ENCODE measurements at places on chromosomes 11 and 22. TPM values are rescaled to one million over a fixed set of nuclear protein-coding genes. Genes with fewer than 3 reads are reported as not detected.

Gene KRTAP5-9
- not detected for total RNA-seq

- no peak for DNase-seq
Measured at GRCh38 chr11:64713016-64713707, 9.8 kb downstream of the NRXN2 start.

GRCh38 chr11:67345920-67346819 lies 7.2 kb downstream of the POLD4 start:
- DNase-seq = peak; percentile 47

GRCh38 chr22:19038728-19039447 lies 83.3 kb downstream of the DGCR2 start:
- DNase-seq = no peak

DNA sequence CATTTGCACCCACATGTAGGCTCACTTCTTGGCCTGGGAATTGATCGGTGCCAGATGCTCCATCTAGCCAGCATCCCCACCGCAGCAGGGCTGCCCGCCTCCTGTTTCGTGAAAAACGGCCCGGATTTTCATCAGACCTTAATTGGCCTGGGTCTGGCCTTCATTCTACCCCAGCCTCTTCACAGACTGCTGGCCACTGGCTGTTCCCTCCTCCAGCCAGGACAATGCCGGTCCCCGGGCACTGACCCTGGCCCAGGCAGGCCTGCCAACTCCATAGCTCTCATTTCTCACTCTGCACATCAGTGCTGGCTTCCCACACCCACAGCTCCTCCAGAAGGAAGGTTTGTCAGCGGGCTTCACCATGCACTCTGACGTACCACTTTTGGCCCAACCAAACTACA lies 27.9 kb downstream of the TIMP3 start:
- DNase-seq = no peak

DNA sequence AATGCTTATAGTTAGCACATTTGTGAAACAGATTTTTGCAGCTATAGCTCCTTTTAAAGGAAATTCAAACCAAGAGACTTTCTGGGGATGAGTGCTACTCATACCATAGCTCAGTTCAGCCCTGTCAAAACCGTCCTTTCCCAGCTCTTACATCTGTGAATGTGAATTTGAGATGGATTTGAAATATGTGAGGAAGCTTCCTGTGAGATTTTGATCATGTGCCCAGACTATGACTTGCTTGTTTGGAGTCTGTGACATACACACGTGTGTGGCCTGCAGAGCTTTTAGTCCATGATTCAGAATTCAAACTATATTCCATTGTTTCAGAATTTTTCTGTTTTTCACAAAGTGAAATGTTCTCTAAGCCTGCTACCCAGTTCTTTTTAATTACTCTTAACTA lies 4.4 kb upstream of the MMP1 start:
- DNase-seq = no peak

Gene CATSPERZ
- total RNA-seq = not detected

Gene ZC3H7B
- total RNA-seq = 48.1 TPM

DNA sequence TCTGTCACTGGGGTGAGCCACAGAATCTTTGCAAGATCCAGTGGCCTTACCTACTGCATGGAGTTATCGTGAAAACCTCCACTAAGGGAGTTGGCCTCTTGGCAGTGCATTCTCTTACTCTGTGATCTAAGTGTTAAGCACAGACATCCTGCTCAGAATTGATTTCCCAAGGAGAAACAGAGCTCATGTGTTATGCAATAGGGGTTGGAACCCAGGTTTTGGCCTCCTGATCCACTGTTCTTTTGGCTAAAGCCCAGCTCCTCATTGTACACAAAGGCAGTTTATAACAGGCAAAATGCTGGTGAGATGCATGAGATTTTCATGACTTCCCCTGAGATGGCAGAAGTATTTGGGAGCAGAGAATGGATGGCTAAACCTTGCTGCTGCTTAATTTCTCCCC lies 11.8 kb downstream of the DTX4 start:
- no peak for DNase-seq

Gene OR52N4
- total RNA-seq = 2.2 TPM

- no peak for DNase-seq
Measured at GRCh38 chr11:2775626-2776350, 76.0 kb upstream of the KCNQ1OT1 start.

DNA sequence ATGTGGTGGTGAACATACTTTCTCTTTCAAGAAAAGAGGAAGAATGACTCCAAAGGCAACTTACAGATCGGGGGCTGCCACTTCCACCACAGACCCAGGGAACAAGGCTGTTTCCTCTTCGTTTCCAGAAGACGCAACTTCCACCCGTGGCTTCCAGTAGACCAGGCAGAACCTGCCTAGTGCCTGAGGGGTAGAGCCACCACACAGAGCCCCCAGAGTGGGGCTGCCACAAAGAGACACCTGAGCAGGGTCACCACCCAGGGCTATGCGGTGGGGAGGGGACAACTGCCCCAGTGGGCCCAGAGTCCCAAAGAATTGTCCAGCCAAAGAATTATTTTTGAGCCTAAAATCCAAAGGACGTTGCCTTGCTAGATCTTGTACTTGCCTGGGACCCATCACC lies 16.7 kb upstream of the PHF21B start:
- DNase-seq = no peak

Gene MUC6
- total RNA-seq = not detected

GRCh38 chr11:58046231-58046630 lies 15.5 kb downstream of the OR6Q1 start:
- DNase-seq = no peak

DNA sequence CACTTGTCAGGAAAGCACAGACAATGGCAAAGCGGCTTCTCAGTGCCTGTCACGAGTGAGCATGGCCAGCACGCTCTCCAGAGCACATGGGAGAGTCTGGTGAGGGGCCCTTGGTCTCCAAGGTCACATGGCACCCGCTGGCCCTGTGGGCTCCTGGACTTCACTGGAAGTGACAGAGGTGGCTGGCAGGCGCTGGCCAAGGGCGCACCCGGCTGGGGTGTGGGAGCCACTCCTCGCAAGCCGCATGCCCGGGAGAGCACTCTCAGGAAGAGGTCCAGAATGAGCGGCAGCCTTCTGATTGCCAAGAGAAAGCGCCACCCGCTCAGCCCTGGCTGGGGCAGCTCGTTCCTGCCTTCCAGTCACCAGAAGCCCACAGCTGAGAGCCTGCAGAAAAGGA lies 17.1 kb upstream of the MOB2 start:
- DNase-seq = no peak

- no peak for DNase-seq
Measured at GRCh38 chr22:26447584-26448329, 18.7 kb downstream of the ASPHD2 start.

Gene ABCG4
- total RNA-seq = not detected

Gene LDLRAD3
- total RNA-seq = not detected

- DNase-seq = no peak
Measured at GRCh38 chr11:72391638-72392423, 42.5 kb downstream of the CLPB start.

DNA sequence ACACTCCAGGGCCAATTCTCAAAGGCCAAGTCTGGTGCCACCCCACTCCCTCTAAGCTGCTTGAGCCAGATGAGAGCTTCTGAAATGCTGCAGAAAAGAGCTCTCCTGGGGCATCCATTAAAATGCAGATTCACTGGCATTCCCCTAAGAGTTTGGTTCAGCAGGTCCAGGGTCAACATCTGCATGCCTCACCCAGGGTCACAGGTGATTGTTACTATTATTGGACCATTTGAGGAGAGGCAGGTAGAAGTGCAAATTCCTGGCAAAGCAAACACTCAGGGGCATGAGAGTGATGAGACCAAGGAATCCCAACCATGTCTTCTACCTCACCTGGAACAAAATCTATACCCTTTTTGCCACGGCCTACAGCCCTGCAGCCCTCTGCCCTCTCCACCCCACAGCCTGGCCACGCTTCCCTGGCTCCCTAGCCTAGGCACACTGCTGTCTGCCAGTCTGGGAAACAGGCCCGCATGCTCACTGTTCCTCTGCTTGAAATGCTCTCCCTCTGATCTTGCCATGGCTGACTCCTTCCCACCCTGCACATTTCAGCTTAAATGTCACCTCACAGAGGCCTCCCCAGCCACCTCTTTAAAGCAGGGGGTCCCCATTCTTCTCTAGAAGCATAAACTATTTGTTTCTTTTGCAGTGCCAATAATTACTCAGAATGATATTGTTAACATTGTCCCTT lies 4.4 kb upstream of the P2RX6 start:
- DNase-seq = no peak

Gene CD82
- total RNA-seq = 24.1 TPM

DNA sequence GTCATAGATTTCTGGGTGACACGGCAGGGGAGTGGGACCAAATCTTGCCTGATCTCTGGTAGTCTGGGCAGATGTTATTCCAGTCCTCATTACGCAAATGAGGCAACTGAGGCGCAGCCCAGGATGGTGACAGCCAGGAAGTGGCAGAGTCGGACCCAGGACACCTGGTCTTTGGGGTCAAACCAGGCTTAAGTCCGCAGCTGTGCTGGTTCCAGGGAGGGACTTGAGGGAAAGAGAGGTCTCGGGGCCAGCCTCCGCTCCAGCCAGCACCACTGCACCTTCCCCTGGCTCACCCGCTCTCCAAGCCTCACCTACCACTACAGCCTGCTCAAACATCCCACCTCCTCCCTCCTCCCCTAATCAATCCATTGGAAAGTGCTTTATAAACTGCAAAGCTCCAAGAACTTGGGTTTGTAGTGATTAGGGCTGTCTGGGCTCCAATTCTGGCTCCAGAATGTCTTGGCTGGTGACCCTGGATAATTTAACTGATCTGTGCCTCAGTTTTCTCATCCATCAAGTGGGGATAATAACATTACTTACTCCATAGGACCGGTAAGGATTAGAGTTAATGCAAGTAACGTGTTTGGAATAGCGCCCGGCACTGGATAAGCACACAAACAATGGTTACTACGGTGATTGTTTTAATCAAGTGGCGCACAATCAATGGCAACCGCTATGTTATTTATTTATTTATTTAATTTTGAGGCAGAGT lies 526 bp upstream of the PNPLA5 start:
- DNase-seq = no peak

GRCh38 chr11:79291948-79292347 lies 148.9 kb downstream of the TENM4 start:
- no peak for DNase-seq

Gene NOX4
- total RNA-seq = not detected

GRCh38 chr11:125954123-125954944 lies 8.5 kb downstream of the VSIG10L2 start:
- no peak for DNase-seq

- DNase-seq = no peak
Measured at GRCh38 chr11:35046681-35047080, 92.3 kb upstream of the CD44 start.

DNA sequence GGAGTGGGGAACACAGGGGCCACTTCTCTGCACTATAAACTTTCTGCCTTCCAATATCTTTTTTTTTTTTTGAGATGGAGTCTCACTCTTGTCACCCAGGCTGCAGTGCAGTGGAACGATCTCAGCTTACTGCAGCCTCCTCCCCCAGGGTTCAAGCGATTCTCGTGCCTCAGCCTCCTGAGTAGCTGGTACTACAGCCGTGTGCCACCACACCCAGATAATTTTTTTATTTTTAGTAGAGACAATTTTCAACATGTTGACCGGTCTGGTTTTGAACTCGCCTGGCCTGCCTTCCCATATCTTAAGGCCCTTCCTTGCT lies 1.7 kb downstream of the SLC3A2 start:
- no peak for DNase-seq

Gene PANX2
- 0.25 TPM for total RNA-seq

DNA sequence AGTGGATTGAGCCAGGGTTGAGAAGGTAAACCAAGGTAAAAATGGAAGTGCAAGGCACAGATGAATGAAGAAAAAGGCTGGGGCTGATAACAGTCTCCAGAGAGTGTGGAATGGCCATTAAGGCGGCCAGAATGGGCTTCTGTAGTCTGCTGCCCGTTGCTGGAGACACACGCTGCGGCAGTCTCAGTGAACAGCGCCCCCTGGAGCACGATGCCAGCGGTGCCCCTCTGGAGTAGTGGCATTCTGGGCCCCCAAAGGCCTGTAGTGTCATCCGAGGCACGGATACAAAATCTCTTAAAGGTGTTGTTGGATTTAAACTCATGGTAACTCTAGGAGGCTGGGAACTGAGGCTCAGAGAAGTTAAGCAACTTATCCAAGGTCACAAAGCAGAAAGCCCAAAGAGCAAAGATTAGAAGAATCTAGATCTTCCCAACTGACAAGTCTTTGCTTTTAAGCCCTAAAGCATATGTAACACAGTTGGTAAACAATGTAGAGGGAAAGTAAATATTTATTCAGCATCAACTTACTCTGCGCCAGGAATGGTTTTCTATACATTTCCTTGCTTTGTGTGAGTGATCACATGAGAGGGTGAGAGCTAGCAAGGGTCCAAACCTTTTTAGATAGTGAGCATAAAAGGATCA lies 18.2 kb downstream of the KCNJ1 start:
- DNase-seq = peak; percentile 56

Gene OR51B2
- total RNA-seq = not detected

DNA sequence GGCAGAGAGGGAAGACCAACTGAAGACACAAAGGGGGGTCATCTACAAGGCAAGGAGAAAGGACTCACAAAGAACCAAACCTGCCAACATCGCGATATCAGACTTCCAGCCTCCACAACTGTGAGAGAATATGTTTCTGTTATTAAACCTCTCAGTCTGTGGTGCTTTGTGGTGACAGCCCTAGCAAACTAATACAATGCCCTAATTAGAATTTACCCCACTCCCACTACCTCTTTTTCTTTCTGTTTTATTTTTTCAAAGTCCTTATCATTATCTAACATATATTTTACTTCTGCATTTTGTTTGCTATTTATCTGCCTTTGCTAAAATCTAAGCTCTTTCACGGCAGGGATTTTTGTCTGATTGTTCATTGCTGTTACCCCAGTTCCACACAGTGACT lies 2.5 kb upstream of the OR52D1 start:
- no peak for DNase-seq

Gene OR56A1
- not detected for total RNA-seq

Gene OR8D4
- total RNA-seq = not detected

DNA sequence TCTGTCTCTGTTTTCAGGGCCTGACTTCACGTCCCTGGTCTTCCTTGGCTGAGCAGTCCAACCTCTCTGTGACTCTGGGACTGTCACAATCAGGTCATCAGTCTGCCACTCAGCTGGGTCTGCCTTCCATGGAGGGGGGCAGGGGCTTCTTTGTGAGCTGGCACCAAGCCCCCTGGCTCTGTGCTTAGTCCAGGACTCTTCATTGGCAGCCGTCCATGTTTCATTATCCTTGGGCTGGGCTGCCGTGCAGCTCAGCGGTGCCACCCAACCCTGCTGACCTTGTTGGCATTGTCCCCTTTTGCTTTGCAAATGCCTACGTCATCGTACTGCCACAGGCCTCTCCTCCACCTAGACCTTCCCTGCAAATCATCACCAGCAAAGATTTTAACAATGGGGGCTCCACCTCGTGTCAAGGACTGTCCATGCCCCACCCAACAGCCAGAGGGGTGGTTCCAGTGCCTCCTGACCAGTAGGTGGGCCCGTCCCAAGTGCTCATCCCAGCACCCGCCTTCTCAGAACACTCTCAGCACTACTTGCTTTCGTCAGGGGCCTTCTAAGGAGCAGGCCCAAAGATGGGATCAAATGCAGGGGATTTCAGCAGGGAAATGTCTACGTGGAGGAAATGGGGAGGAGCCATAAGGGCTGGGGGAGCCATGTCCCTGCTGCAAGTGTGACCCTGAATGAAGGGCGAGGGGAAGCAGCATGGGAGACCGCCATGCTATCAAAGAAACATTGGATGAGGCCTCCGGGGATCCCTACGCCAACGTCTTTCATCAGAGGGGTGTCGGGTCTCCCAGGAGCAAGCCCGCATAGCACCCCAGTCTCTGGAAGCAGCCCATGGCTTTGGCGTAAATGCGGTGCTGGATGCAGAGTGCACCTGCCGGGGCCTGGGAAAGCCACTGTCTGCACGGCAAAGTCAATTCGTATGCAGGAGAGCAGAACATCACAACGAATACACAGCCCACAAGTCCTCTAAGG lies 18.2 kb downstream of the KRTAP5-6 start:
- DNase-seq = no peak

GRCh38 chr11:126281245-126281644 lies 1.6 kb upstream of the TIRAP start:
- DNase-seq = no peak

Data from naive thymus-derived CD8-positive, alpha-beta T cell (primary cell).